ENCODE measurements at places on chromosomes 11 and 22.

- no peak for DNase-seq
Measured at GRCh38 chr22:37819105-37819433, 4.1 kb upstream of the GALR3 start.

GRCh38 chr11:19974886-19975285 lies 185.4 kb downstream of the DBX1 start:
- DNase-seq: no peak

DNA sequence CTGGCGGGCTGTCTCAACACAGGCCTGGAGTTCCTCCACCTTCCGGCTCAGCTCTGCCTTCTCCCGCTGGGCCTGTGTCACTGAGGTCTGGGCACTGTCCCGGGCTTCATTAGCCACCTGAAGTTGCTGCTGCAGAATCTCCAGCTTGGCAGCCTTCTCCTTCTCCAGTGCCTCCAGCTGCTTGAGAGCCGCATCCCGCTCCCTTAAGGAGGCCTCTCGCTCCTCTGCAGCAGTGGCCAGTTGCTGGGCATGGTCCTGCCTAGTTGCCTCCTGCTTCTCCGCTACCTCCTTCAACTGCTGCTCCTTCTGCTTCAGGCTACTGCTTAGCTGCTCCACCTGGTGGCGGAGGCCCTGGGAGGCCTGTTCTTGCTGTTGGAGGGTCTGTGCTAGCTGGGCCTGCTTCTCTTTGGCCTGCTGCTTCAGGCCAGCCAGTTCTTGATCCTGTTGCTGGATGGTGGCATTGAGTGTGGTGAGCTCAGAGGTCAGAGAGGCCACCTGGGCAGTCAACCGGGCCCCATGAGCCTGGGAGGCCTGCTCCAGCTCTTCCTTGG lies 16.9 kb downstream of the IL18BP start:
- peak; percentile 15 for DNase-seq

DNA sequence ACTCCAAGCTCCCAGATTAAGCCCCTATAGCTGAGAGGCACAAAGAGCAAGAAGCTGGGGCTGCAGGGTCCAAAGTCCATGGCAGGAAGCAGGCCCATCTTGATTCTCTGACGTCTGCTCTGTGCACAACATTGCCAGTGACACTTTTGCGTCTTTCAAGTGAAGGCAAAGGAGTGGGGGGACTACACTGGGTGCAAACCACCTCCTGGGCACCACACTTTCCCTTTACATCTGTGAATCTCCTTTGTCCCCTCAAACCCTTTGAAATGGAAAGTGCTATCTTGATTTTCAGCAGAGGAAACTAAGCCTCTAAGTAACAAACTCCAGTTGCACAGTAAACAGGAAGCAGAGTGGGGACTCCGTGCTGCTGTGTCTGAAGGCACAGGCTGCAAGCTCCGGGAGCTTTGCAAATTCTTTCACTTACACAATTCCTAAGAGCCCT lies 428.0 kb downstream of the LARGE1 start:
- no peak for DNase-seq

GRCh38 chr22:24977370-24978221 lies 25.1 kb downstream of the KIAA1671 start:
- DNase-seq: no peak

DNA sequence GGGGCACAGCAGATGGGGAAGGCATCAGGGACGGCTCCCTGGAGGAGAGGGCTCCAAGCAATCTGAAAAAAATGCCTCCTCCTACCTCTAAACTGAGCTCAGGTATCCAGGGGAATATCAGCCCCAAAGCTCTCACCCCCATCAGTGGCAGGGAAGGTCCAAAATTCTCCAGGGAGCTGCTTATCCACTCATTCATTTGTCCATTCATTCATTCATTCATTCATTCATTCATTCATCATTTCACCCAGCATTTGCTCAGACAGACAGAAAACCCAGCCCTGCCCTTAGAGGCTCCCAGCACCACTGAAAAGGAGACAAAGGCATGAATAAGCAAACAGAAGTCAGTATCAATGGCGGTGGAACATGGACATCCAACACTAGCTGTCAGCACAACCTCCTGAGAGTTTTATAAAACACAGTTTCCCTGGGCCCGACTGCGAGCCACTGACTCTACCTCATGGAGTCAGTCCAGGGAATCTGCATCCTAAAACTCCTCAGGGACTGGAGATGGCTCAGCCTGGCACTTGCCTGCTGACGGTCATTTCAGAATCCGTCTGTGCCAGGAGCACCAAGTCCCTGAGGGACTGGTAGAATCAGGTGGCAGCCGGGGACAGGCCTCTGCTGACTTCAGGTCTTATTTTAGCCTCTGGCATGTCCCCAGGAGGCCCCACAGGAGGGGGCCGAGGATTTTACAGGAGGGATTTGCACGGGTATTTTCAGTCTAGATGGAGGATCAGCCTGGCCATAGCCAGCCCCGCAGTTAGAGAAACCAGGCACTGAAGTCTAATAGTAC lies 164.6 kb downstream of the MN1 start:
- DNase-seq: no peak

DNA sequence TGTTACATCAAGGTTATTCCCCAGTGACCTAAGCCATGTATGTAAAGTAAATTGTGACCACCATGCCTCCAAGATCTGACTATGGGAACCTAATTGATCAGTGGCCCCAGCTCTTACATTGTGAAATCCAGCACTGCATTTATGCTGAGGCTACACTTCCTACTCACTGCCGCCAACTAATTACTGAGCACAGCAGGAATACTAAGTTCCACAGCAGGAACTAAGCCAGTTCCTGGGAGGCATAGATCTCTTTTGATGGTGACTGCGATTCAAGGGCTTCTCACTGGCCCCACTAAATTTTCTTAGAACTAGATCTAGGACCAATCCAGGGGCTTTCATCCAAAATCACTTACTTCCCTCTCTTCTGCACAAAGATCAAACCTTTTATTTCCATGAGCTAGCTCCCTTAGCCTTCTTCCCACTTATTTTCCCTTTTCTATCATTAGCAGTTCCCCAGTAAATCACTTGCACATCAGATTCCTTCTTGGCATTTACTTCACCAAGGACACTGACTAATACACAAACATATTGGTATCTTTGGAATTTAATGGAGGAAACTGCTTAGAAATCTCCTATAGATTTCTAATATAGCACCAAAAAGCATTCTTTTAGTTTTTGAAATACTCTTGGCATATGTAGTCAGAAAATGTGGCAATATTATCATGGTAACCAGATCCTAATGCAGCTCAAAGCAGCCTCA lies 46.0 kb downstream of the CNTN5 start:
- DNase-seq: no peak

DNA sequence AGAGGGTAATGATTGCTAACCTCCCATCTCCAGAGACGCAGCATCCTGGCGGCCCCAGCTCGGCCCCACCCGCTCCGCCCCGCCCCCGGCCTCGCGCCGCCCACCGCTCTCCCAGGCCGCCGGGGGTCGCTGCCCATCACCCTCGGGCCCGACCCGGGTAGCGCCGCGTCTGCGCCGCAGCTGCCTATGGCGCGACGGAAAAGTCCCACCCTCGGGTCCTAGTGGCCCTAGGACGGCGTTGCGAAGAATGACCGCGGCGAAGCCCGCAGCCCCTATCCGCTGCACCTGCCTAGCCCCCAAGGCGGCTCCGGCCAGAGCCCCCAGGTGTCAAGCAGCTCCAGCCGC lies 457 bp downstream of the CPSF7 start:
- DNase-seq: peak; percentile 46

DNA sequence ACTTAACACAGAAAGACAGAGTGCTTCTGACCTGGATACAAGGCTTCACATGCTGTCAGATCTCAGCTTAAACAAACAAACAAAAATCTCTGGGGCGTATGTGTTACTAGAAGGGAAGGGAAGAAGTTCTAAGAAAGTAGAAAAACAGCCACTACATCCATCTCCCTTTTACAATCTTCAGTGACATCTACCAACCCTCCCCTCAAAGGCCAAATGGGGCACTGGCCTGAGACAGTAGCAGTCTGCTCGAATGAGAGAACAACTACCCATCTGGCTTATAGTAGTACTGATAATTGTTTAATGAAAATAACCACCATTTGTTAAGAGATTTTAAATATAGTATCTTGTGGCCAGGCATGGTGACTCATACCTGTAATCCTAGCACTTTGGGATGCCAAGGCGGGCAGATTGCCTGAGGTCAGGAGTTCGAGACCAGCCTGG lies 29.4 kb downstream of the CCDC83 start:
- DNase-seq: no peak

DNA sequence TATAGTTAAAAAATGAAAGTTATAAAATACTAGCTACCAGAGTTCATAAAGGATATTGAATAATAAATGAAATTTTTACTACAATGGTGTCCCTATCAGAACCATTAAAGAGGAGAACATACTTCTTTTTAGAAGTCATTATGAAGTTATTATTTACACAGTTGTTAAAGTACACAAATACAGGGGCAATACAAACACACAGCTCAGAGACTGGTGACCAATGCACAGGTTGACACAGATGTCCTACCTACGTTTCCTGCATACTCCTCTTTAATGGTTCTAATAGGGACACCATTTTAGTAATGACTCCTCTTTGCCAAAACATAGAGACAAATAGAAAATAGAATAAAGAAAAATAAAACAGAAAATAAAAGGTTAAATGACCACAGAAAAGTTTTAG lies 10.1 kb downstream of the NLRP10 start:
- DNase-seq: no peak

- no peak for DNase-seq
Measured at GRCh38 chr11:118291477-118292135, 12.9 kb upstream of the CD3E start.

DNA sequence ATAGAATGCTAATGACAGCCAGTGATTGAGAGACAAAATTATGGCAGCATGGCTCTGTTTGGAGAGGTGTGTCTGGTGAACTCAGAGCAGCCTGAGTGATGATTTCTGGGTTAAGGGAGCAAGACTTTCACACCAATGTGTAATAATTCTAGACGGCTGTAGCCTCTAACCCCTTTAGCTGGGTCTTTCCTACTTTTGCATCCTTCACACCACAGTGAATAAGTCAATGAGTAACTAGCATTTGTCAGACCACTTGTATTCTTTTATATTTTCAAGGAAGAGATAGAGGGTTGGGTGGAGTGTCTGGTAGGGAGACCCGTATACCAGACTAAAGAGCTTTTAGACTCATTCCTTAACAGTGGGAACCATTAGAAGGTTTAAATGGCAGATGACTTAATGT lies 50.4 kb downstream of the ATXN10 start:
- DNase-seq: no peak

DNA sequence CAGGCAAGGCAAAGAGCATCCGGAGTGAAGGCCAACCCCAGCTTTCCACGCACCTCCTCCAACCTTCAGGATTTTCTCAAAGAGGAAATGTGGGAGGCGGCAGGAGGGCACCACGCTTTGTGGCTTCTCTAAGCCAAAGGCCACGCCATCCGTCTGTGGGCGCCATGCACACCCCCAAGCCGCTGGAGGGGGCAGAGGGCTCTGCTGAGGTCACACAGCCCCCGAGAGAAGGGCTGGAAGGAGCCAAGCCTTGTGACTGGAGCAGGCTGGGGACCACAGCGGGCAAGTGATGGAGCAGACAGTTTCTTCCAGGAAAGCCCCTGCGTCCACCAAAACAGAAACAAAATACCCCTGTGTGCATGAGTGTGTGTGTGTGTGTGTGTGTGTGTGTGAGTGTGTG lies 527.4 kb downstream of the BRD1 start:
- DNase-seq: no peak

- DNase-seq: no peak
Measured at GRCh38 chr11:67178878-67179277, 59.8 kb downstream of the KDM2A start.

- no peak for DNase-seq
Measured at GRCh38 chr11:64566042-64566914, 24.7 kb upstream of the SLC22A12 start.

DNA sequence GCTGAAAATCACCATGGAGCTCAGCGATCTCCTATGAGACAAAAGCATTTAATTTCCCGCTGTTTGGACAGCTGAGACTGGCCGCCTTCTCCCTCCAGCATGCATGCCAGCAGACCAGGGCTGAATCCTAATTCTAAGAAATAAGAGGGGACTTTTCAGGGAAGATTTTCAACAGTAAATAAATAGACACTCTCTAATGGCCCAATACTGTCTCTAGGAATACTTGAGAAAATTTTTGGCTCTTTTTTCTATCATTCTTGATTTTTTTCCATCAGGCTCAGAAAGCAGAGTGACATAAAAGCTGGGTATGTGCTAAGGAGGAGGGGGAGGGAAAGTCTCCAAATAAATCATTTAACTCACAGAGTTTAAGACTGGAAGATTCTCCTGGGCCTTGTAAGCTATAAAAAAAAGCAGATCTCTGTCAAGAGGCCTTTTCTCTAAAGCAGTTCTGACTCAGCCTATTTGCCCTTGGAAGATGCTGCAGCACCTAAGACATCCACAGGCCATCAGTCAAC lies 17.6 kb upstream of the SPON1 start:
- DNase-seq: no peak

- DNase-seq: no peak
Measured at GRCh38 chr11:36899800-36900199, 301.8 kb upstream of the RAG2 start.

All from bone marrow (tissue), 2 donors.